NCI-H2171 (cell line): ENCODE measurements at places on chromosomes 11 and 22.

DNA sequence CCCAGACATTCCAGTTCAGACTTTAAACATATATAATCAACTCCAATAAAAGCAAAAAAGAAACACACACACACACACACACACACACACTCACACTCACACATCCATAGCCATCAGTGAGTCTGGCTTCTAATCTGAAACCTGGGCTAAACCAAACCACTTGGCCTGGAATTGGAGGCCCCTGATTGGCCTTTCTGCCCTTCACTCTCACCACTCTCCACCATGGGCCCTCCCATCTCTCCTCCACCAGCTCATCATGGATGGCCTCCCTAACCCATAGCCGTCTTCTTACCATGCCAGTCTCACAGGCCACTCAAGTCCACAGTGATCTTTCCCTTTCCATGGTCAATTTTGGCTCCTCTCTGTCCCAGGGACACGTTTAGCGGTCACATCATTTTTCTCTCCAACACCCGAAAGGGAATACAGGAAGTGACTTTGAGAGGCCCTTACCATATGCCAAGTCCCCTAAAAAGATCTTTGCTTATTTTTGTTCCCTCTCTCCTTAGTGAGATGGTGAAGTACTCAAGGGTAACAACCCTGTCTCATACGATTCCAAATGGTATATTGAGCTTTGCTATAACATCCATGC is 66.6 kb downstream of the ENDOD1 start:
- no peak for DNase-seq

GRCh38 chr11:34251589-34251980 is 106.2 kb downstream of the ABTB2 start:
- no peak for DNase-seq

GRCh38 chr11:18769802-18770456 is 21.7 kb downstream of the PTPN5 start:
- DNase-seq: no peak

GRCh38 chr11:91967026-91967690 is 257.5 kb upstream of the FAT3 start:
- no peak for DNase-seq

DNA sequence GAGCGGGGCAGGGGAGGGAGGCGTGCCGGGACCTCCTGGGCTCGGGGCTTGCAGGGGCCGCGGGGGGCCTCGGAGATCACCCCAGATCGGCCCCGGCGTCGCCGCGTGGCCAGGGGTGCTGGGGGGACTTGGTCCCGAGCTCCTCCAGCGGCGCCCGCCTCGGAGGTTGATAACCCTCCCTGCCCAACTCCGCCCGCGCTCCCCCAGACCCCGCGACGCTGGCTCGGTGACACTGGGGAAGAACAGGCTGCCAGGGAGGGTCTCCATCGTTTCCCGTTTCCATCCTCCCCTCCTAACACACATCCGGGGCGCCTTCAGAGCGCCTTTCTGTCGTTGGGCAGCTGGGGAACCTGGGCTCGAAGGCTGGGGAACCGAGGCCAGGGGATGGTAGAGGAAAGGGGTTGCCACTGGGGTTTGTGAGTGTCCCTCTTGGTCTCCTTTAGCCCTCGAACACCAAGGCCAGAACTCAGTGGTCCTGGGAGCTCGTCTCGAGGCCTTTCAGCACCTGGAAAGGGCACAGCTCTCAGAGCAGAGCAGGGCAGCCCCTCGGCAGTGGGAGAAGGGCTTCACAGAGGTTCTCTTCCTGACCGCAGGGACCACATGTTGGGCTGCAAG is 431 bp downstream of the SLC37A2 start:
- no peak for DNase-seq

GRCh38 chr11:95661162-95661561 is 128.4 kb downstream of the FAM76B start:
- DNase-seq: no peak

DNA sequence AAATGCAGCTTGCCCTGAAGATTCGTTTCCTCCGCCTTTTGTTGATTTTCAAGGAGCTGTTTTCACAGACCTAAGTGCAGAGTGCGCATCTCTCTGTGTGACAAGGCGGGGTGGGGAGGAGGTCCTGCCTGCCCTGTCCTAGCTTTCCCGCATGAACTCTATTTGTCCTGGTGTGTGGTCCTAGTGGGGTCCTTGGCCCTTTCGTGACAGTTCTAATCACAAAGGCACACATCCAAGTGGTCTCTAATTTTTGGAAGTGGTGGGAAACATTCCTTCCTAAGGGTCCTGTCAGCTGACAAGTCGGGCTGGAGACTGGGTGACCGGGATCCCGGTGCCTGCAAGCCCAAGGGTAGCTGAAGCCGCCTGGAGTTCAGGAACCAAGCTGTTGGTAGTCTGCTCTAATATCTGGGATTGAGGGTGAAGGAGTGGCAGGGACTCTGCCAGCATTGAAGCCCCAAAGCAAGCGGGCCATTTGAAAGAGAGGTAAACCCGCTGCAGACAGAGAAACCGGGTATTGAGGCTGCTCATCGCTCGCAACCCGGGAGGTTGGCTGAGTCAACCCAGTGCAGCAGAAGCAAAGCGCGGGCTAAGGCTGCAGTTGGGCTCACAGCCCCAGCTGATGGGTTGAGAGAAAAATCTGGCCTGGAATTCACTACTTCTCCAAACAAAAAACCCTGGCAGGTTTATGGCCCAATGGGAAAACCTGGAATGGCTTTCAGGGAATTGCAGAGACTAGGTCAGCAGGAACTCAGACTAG is 28.1 kb upstream of the FBXO3 start:
- peak; percentile 95 for DNase-seq

DNA sequence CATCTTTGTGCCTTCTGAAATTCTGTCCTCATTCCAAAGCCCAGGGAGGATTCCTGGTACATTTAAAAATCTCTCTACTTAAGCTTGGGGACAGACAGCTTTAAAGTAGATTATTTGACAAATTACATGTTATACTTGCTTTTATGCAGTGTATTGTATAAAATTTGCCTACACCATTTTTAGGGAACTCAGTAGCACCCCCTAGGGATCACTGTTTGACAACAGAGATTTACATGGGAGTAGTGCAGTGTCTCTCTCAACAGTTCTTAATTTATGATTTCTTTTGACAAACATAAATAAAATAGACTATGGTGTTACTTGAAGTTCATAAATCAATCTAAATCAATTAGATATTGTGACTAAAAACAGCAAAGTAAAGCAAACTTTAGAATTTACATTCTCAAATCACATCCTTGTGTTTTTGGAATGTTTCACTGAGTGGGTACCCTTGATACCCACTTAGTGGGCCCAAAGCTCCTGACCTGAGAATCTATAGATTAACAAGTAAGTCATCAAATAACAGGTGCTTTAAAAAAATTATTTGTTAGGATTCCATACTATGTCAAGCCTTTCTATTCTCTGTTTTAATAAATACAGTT is 428.8 kb downstream of the DYNC2H1 start:
- DNase-seq: no peak

DNA sequence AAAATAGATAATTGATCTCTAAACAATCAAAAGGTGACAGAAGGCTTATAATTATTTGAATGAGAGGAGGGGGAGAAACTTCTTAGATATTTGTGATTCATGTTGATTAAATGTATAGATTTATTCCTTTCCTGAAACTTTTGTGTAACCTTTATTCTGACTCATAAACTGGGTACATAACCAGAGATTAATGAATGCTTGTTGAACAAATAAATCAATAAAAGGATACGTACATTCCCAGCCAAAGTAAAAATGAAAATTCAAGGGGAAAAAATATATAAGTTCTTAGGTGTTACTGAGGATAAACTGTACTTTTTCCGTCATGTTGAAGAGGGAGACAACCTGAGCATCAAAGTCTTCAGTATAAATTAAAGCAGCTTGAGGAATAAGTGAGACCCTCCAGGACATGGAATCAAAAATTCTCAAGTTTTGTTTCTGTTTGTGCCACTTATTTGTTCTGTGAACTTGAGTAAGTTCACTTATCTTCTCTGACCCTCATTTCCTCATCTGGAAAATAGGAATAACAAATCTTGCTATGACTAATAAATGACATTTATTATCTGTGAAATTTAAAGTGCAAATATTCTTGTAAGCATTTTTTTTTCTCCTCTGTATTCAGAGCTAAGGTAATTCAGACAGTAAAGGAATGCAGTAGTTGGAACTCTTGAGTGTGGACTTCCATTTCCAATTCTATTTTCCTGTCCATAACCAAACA is 195.4 kb downstream of the METTL15 start:
- DNase-seq: no peak

- DNase-seq: no peak
Observed at GRCh38 chr22:32222991-32223390, 18.1 kb upstream of the RFPL2 start.
